ENCODE measurements at places on chromosomes 12 and 14.

DNA sequence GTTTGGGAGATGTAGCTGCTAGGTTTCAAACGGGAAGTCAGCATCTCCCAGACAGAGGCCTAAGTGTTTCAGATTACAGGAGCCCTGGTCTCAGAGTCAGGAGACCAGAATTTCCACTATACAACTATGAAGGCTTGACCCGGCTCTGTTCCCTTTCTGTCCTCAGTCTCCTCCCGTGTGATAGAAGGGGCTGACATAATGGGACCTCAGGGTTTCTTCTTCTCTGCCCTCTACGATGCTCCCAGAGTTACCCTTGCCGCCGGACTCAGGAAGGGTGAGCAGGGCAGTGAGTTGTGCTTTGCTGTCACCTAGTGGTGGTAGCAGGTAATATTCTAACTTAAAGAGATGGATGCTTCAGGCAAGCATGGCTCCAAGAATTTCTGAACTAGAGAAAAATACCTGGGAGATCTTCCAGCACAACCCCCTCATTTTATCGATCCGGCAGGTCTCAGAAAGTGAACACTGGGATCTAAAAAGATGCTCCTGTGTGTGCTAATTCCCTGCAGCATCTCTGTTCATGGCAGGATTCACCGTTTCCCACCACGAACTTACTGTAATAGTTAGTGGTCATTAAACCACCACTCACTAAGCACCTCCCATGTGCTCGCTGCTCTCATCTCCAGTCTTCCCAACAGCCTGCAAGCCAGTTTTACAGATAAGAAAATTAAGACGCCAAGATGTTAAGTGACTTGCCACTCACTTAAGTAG, 84.4 kb downstream of the VWF start:
- no peak for DNase-seq

DNA sequence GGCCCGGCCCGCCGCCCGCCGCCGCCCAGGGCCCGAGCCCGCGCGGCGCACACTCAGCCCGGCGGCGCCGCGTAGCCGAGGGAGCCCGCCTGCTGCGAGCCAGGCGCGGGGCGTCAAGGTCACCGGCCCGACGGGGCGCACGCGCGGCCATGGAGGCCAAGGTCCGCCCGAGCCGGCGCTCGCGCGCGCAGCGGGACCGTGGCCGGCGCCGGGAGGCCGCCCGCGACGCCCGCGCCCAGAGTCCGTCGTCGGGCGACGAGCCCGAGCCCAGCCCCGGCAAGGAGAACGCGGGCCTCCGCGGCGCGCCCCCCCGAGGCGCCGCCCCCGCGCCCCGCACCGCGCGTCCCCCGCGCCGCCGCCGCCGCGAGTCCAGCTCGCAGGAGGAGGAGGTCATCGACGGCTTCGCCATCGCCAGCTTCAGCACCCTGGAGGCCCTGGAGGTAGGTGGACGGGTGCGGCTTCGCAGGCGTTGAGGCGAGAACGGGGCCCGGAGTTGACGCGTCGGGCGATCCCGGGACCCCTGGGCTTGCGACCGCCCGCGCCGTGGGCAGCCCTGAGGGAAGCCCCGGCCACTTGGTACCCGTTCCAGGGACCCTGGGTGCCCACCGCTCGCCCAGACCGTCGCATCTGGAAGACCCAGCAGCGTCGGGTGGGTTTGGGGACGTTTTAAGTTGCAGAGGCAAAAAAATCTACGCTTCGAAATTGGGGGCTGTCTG, 629 bp downstream of the FBRSL1 start:
- DNase-seq = no peak

GRCh38 chr12:30874455-30875321, 51.9 kb upstream of the TSPAN11 start:
- no peak for DNase-seq

DNA sequence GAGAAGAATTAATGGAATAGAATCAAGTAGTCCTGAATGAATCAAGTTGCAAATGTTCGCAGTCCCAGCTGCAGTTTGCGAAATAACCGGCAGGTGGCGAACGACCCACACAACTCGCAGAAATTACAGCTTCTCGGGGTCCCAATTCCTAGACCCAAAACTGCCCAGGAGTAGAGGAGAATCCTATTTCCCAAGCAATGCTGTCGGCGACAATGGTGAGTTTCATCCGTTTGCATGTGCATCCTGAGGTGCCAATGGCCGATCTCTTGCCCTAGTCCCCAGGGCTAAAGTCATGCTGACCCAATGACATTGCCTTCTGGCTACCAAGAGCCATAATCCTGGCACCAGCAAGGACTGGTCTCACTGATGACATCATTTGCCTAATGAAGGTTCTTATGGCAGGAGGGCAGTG, 8.5 kb upstream of the ASCL1 start:
- no peak for DNase-seq

GRCh38 chr14:29111554-29111953, 345.0 kb downstream of the FOXG1 start:
- no peak for DNase-seq

DNA sequence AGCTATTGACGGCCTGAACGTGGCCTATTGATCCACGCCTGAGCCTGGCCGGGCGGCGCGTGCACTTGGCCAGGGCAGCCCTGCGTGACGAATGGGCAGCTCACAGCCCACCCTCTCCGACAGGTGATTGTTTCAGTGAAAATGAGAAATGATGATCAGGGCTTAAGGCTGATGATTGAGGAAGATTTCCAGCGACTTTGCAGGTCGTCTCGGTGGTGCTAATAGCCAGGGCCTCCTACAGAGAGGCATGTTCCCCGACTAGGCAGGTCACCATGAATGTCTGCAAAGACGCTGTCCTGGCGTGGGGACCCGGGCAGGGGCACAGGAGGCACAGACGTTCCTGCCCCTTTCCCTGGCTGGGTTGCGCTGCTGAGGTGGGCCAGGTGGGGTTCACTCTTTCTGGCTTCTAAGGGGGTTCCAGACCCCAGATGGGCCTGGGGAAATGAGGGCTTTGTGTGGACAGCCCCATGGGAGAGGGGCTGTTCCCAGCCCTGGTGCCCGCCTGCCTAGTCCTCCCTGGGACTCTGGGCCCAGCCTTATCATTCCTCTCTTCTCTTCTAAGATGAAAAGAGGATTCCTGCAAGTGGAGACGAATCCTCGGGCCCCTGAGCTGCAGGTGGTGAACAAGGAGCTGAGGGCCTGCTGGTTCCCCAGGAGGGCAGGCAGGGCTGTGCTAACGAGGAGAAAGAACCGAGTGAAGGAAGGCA, 157.4 kb downstream of the KIF26A start:
- no peak for DNase-seq

GRCh38 chr12:97573901-97574300, 111.3 kb downstream of the RMST start:
- no peak for DNase-seq

DNA sequence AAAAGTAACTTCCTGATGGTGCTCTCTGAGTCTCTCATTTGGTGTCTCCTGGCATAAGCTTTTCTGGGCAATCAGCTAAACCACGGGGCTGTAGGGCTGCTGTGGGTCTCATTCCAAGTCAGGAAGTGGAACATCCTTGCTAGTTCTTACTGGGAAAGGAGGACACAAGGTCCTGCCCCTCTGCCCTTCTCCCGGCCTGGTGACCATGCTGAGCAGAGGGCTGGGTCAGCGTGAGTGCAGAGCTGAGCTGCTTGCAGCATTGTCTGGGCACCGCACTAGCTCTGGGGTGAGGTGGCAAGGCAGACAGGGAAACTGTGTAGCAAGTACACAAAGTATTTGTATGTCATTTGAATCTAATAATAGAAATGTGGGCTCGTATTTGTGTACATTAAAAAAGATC, 45.0 kb upstream of the ASPG start:
- DNase-seq = no peak

DNA sequence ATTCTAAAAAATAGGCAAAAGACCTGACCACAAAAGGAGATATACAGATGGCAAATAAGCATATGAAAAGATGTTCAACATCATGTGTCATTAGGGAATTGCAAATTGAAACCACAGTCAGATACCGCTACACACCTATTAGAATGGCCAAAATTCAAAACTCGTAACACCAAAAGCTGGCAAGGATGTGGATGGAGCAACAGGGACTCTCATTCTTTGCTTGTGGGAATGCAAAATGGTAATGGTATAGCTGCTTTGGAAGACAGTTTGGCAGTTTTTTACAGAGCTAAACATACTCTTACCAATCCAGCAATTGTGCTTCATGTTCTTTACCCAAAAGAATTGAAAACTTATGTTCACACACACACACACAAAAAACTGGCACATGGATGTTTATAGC, 8.2 kb upstream of the HMGA2 start:
- DNase-seq = no peak

DNA sequence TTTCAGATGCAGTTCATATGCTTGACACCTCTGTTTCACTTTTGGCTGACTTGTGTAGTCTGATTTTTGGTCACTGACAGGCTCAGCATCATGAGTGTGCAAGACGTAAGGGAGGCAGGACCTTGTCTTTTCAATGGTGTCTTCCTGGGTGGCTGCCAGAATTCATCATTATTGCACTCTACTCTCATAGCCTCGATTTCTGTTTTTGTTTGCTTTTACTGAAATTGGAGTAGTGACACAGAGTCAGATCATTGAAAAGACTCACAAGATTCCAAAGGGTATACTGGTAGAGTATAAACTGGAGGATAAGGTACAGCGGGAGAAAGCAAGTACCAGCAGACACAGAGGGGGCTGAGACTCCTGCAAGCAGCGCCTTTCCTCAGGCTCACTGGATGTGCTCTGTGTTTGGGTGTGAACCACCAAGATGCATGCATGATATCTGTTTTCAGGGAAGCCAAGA, 126.3 kb upstream of the FGD4 start:
- DNase-seq = no peak

- DNase-seq = no peak
Observed at GRCh38 chr14:74462993-74463392, 30.1 kb downstream of the NPC2 start.

GRCh38 chr12:117490130-117490529, 128.7 kb upstream of the NOS1 start:
- DNase-seq = no peak

DNA sequence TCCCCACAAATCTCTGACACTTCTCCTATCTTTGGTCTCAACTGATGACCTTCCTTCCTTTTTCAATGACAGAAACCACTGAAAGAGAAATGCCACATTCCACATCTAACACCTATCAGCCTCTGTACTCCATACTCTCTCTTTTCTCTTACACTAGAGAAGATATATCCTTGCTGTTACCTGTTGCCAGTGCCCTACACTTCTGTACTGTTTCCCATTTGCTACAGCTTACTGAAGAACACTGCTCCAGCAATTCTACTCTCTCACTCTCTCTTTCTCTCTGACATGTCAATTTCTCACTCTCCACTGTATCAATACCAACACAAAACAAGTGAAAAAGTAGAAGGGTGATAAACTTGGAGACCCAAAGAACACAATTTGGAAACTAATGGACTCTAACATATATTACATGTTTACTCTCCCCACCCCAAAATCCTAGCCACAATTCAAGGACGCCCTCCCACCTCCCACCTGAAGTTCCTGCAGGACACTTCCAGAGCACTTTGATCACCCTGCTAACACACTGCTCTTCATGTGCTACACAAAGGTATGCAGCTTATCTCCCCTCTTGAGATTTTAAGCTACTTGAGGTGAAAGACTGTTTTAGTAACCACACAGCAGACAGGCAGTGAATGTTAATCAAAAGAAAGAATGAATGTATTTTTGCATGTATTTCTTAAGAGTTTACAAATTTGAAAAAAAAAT, 95.0 kb downstream of the MED13L start:
- no peak for DNase-seq

- DNase-seq = no peak
Observed at GRCh38 chr14:59305231-59305630, 116.8 kb downstream of the DAAM1 start.

- DNase-seq = no peak
Observed at GRCh38 chr12:10405294-10405693, 4.3 kb downstream of the KLRC4 start.

- no peak for DNase-seq
Observed at GRCh38 chr12:120862664-120863063, 41.5 kb downstream of the SPPL3 start.

DNA sequence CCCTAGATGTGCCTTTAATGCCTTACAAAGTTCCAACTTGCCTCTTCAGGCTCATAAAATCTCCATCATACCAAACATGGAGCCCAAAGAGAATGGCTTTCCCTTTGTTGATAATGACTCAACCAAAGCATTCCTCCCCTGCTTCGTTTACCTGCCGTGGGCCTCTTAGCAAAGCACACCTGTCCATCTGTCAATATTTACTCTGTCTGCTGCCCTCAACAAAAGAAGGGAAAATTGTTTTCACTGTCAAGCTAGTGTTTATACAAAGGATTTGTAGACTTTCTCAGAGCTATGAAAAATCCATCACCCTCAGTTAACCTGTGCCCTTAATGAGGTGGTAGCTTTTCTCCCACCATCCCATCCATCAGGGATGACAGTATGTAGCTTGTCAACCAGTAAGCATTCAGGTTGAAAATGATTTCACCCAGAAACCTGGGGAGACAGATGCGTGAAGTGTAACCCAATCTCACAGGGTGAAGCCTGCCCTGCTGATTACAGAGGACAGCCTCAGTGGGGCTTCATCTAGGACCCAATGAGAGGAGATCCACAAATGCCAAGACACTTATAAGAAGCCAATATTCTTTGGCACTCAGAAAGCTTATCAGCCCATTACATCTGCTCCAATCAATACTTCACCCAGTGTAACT, 278.1 kb downstream of the NUAK1 start:
- DNase-seq = no peak

DNA sequence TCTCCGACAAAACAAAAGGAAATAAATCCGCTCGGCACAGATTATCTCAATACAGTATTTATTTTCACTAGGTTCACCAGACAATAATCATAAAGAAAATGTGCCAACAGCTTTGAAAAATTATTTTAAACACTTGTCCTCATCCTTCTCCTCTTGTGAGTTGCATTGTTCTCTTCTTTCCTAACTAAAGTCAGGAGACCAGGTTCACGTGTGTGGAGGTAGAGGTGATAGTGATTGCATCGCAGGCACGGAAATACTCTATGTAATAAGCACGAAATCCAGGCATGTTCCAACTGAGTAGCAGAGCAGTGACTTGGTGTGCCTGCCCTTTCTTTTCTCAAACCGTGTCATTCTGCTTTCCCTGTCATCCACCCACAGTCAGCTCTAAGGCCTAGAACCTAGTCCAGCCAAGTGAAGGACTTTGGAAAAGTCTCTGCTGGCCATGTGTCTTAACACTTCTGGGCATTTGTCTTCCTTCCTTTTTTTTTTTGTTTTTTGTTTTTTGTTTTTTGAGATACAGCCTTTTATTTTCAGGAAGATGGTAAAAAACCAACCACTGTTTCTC, 939 bp upstream of the SEL1L start:
- DNase-seq = no peak

- DNase-seq = no peak
Observed at GRCh38 chr12:9991876-9992275, 7.0 kb downstream of the CLEC1B start.

DNA sequence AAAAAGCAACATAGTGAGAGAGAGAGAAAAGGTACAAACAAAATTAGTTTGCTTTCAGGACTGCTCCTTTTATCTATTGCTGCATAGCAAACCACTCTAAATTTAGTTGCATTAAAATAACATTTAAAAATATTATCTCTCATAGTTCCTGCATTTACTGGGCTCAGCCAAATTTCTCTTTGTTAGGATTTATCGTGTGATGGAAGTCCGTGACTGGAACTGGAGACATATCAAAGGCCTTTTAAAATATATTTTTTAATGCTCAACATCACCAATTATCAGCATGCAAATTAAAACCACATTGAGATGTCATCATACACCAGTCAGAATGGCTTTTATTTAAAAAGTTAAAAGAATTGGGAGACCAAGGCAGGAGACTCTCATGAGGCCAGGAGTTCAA, 107.6 kb upstream of the SYT1 start:
- DNase-seq = no peak

All from activated naive CD8-positive, alpha-beta T cell treated with anti-CD3 and anti-CD28 coated beads, Interleukin-2, amount 50 U/mL, for 16 hours (primary cell).